ENCODE measurements at places on chromosomes 6 and 20.

DNA sequence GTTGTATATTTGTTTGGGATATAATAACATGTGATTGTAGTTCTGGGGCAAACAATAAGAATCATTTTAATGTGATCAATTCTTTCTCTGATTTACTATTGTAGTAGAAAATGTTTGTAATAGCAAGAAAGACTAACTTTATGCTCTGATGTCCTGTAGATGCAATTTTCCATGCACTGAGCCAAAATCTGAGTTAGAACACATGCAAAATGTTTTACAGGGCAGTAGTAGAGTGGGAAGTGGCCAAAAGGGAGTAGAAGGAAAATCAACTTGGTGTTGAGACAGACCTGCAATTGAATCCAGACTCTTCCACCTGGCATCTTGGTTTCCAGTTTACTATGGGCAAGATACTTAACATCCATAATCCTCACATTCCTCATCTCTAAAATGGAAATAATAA lies 93.5 kb upstream of the BMP5 start:
- no peak for DNase-seq

DNA sequence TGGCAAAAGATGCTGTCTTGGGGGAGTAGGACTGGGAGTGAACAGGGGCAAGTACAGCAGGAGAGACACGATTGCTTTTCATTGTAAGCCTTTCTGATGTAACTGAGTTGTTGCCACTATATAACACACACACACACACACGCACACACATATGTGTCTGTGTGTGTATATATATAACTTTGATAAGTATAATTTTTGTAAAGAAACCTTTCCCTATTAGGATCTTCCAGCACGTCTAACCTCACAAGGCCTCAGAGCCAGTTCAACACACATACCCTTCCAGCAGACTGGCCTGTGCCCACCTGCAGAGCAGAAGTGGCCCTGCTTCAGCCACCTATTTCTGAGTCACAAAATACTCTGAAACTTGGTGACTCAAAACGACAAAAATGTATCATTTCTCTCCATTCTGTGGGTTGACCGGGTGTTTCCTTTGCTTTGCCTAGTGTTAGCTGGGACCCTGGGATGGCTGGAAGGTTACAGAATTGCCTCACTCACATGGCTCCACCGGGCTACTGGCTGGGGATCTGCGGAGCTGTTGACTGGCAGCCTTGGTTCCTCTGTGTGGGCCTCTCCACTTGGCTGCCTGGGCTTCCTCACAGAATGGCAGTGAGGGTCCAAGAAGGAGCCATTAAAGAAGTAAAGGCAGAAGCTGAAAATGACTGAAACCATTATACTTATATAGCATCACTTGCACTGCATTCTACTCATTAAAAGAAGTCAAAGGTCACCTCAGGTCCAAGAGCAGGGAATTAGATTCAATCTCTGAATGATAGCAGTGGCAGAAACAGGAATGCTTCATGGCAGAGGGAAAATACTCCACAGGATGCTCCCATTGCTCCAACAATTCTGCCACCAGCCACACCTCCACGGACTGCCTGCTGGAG lies 126.4 kb downstream of the BANF2 start:
- no peak for DNase-seq

- peak; percentile 57 for DNase-seq
Observed at GRCh38 chr6:170271771-170272314, 19.0 kb downstream of the DLL1 start.

GRCh38 chr6:169789944-169790927 lies 38.8 kb downstream of the ERMARD start:
- DNase-seq: peak; percentile 62

DNA sequence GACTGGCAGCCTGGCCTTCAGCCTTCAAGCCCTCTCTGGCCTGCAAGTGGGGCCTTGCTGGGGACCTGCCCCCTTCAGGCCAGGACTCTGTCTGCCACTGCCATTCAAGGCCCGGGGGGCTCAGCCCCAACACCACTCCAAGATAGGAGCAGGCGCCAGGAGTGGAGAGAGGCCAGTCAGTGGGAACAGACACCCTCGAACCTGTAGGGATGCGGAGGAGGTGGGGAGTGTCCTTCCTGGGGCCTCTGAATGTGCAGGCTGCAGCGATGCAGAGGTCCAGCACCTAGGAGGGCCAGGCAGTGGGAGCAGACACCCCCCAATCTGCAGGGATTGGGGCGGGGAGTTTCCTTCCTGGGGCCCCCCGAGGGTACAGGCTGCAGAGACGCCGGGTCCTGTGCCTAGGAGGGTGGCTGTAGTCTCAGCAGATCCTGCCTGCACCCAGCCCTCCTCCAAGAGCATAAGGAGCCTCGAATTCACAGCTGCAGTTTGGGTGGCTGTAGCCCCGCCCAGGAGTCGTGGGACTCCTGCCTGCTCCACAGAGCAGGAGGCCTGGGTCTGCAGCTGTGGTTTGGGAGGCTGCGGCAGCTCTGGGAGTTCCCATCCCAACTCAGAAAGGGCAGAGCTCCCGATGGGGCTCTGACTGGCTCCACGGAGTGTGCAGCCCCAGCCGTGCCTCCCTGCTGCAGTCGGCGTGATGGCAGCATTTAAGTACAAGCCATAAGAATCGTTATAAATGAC lies 33.1 kb downstream of the NR2E1 start:
- DNase-seq: no peak

GRCh38 chr6:53918854-53919510 lies 124.2 kb downstream of the LRRC1 start:
- no peak for DNase-seq

DNA sequence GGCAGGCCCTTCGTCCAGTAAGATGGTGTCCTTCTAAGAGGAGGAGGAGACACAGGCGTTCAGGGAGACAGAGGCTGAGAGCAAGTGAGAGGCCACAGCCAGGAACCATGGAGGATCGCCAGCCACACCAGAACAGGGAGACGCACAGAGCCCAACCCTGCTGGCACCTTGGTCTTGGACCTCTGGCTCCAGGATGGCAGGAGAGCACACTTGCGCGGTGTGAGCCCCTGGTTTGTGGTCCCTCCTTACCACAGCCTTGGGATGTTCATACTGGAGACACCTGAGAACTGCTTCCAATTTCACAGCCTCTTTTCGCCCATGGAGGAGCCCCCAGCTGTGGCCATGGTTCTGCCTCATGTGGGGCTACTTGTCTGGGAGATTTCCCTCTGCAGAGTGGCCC lies 222.4 kb downstream of the DLL1 start:
- no peak for DNase-seq

GRCh38 chr6:57313711-57314471 lies 3.5 kb upstream of the PRIM2 start:
- no peak for DNase-seq

- DNase-seq: no peak
Observed at GRCh38 chr6:38738261-38738660, 23.1 kb downstream of the DNAH8 start.

GRCh38 chr20:37531856-37532255 lies 4.2 kb upstream of the BLCAP start:
- no peak for DNase-seq

DNA sequence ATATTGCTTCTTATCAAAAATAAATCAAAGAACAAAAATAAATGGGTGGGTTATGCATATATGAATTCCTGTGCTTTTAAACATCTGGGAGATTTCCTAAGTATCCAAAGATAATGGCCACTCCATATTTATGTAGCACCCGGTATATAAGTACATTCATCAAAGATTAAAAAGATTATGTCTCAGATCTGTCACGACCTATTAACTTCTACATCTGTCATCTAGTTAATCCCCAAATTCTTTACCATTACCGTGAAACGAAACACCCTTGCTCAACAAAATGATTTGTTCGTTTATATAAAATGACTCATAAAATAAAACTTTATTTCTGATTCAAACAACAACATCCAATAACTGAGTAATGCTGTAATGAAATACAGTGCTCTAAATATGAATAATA lies 64.8 kb upstream of the FOXQ1 start:
- no peak for DNase-seq

- no peak for DNase-seq
Observed at GRCh38 chr6:121816361-121816760, 380.9 kb downstream of the GJA1 start.

DNA sequence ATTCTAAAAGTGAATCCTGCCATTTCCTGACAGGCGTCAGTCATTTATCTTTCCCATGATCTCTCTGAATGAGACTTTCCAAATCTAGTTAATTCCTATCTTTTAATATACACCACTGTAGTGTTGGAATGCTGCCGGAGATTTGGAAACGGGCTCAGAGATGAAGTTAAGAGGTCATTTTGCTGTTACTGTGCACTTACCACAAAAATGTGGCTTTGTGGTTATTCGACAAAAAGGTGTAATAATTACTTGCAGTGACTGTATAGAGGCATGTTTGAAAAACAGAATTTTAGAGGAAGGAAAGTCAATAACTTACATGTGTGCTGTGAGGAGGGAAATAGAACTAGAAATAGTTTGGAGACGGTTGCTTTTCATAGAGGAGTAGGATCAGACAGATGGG lies 460.2 kb upstream of the BTBD3 start:
- no peak for DNase-seq

DNA sequence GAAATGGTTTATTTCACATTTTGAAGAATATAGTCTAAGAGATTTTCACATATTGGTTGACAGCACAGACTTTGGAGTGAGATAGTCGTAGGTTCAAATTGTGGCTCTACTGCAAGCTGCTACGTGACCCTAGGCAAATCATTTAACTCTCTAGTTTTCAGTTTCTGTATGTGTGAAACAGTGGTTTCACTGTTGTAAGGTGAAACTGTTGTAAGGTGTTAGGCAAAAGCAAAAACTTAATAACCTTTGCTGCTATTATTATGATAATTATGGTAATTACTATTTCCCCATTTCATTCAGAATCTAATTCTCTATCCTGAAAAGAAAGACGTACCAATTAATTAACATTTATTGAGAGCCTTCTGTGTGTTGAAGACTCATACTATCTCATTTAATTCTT lies 144.2 kb downstream of the REV3L start:
- DNase-seq: no peak

DNA sequence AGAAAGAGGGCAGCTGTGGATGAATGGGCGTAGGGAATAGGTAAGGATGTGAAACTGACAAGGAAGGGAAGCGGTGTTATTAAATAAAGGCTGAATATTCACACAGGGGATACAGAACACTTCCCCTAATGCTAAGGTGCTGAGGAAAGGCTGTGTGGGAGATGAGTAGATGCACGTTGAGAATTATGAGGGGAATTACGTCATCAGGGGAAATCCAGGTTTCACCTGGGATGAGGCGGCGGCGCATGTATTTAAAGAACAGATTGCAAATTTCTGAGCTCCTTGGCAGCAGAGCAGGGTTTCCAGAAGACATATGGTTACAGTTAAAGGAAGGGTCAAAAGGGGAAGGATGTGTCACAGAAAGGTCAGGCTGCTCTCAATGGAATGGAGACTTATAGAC lies 28.7 kb upstream of the EDN1 start:
- no peak for DNase-seq

GRCh38 chr6:130655586-130655985 lies 171.6 kb upstream of the SMLR1 start:
- no peak for DNase-seq

GRCh38 chr20:50559856-50560638 lies 49.9 kb downstream of the PTPN1 start:
- no peak for DNase-seq

DNA sequence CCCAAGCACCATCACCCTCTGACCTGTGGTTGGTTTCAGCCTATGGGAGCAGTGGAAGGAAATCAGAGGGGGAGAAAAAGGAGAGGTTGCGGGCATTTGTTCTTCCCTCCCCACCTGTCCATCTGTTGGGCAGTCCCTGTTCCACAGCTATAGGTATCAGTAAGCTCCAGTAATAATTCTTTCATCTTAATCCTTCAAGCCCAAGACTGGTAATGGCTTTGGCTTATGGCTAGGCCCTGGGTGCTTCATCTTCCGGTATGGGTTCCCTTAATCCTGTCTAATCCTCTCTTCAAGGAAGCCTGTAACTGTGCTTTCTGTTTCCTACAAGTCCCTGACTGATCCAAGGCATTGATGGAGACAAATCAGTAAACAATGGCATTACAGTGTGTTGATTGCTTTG lies 42.2 kb upstream of the STK35 start:
- DNase-seq: no peak

- DNase-seq: no peak
Observed at GRCh38 chr6:167407239-167408064, 82.6 kb downstream of the TTLL2 start.

DNA sequence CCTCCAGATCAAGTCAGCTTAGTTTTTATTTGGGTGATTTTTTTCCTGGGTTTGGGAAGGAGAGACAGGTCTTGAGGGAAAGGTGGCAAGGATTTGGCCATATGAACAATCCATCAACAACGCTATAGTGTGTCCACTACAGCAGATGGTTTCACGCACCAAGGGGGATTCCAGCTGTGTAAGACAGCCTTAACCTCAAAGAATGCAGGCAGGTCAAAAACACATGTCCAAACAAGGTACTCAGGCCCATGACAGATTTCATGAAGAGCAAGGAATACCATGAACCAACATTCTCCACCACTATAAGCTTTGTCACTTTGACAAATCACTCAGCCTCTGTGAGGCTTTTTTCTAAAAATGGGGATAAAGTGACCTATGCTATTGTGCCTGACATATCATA lies 2.0 kb downstream of the AIF1 start:
- DNase-seq: no peak

DNA sequence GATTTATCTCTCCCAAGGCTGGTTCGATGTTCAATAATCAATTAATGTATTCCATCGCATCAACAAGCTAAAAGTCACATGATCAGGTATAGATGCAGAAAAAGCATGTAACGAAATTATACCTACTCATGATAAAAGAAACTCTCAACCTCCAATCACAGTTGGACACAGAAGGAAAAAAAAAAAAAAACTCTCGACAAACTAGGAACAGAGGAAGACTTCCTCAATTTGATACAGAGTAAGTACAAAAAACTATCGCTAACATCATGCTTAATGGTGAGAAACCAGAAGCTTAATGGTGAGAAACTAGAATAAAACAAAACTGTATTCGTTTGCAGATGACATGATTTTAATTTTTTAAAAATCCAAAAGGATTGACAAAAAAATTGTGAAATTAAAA lies 62.0 kb upstream of the SMIM29 start:
- no peak for DNase-seq

DNA sequence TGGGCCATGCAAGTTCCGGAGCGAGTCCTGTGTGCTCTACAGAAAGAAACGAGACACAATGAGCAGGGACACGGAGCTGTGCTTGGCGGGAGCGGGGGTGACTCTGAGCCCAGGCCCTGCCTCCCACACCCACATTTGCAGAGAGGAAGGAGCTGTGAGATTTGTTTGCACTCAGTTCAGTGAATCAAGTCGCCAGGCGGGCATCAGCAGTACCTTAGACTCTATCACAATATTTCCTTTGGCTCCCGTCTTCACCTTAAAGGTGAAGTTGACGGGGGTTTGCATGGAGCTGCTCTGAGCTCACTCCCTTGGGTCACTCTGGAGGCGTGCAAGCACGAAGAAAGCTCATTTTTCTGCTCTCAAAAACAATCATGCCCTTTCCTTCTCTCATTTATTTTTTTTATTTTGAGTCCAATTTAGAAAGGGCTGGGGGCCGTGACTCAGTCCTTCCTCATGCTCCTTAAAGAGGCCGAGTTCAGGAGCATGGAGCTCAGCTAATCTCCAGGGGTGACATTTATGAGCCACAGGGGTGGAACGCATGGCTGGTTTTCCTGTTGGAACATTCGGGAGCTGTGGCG lies 188.2 kb downstream of the NFATC2 start:
- no peak for DNase-seq

- no peak for DNase-seq
Observed at GRCh38 chr6:18585032-18585573, 198.0 kb downstream of the RNF144B start.
